Lower leg skin (tissue), 4 donors: ENCODE measurements at places on chromosomes 11 and 22. TPM values are rescaled to one million over a fixed set of nuclear protein-coding genes. Genes with fewer than 3 reads are reported as not detected.

GRCh38 chr11:130050257-130050656, 19.4 kb upstream of the APLP2 start:
- DNase-seq: no peak

GRCh38 chr11:69119190-69119589, 36.5 kb upstream of the SMIM38 start:
- no peak for DNase-seq

DNA sequence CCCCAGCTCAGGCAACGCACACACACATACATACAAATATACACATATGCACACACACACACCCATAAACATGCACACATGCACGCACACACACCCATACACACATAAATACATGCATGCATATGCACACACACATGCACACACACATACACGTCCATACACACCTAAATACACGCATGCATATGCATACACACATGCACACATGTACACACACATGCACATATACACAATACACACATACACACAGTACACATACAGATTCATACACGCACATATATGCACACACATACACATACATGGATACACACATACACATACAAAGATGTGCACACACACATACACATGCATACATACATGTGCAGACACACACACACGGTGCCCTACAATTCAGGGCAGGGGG, 496.6 kb downstream of the TBC1D22A start:
- DNase-seq: no peak

DNA sequence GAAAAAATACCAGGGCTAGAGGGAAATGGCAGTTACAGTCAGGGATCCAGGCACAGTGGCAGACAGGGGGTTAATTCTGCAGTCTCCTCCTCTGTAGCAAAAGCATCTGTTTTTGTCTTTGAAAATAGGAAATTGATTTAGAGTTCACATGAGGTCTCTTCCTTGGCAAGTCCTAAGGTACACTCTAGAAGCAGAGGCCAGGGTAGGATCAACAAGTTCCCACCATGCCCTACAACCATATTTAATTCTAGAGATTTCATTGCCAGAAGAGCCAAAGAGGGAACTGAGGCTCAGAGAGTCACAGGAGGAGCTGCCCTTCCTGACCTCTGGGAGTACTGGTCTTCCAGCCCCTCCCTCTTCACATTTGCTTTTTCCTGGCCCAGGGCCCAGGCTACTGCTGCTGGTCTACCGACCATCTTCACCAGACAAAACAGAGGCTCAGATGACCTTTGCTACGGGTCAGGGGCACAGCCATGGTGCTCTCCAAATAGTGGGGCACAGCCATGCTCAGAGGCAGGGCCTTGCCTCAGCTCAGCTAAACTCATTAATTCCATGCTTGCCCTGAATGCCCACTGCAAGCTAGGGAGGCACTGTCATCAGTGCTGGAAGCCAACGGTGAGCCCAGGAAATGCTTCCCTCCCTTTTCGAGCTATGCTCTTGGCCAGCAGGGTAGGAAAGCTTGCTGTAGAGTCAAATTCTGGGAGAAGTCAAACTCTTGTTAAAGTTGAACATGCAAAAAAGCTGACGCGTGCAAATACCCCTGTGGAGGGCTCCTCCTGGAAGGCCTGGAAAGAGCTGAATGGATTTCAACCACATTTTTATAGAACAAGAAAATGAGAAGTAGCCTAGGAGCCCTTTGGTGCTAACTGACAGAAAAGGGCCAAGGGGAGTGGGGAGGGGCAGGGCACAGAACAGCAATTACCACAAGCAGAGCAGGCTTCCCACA, 11.7 kb upstream of the CHRM4 start:
- DNase-seq: no peak

DNA sequence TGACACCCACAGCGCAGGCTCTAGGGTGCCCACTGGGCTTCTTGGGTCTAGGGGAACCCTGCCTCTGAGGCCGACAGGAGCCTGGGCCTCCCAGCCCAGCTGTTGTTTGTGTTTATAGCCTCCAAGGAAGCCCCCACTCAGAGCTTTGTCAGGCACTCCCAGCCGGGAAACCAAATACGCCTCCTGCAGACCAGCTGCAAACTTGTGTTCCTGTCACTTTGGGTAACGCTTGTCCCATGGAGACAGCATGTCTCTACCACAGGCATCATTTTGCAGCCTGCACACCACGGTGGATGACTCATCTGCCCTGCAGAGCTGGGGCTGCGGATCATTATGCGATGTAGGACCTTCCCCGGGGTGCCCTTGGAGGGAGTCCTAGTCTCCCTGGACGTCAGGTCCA, 40.6 kb upstream of the CRYBB3 start:
- no peak for DNase-seq

GRCh38 chr11:24828938-24829605, 332.2 kb downstream of the LUZP2 start:
- DNase-seq: no peak

DNA sequence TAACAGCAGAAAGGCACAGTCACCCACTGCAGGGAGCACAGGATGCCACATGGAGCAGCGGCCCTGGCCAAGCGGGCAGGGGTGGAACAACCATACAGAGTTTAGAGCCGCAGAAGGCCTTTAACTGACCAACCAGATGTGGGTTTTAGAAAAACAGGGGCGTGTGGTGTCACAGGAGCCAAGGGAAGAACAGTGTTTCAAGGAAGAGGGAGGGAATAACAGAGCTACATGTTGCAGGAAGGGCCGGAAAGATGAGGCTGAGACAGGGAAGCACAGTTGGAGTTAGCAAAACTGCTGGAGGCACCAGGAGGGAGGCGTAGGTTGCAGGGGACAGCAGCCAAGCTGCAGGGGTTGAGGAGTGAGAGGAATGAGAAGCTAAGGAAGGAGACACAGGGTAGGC, 7.8 kb upstream of the NAA40 start:
- no peak for DNase-seq

- no peak for DNase-seq
Measured at GRCh38 chr11:26830218-26830617, 108.4 kb upstream of the SLC5A12 start.

DNA sequence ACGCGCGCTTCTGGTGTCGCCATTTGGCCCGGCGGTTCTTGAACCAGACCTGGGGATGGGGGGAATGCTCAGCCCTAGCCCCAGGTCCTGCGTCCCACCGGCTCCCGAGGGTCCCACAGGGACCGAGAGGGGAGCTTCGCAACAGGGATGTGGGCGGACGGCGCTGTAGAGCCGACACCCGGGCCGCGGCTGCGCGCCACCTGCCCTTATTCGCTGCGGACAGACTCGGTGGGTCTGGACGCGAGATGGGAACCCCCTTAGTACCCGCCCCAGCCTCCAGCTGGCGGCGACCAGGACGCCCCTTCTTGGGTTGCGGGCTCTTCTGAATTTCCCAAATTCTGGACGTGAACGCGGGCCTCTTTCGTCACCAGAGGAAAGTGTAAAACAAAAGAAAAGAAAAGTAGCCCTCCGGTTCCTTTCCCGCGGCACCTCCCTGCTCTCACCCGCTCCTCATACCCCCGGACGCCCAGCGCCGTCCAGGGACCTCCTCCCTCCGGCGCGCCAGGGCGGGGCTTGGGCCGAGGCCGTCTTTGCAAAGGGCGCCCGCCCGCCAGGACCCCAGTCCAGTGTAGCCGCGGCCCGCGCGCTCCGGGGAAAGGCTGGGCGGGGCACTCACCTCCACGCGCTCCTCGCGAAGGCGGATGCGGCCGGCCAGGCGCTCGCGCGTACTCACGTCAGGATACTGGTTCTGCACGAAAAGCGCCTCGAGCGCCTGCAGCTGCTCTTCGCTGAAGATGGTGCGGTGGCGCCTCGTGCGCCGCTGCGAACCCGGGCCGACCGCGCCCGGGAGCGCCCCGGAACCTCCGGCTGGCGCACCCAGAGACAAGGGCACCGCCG, 827 bp downstream of the GSC2 start:
- DNase-seq: no peak

- no peak for DNase-seq
Measured at GRCh38 chr11:17443926-17444690, 32.5 kb downstream of the ABCC8 start.

GRCh38 chr11:122642971-122643370, 12.6 kb upstream of the UBASH3B start:
- no peak for DNase-seq

- DNase-seq: no peak
Measured at GRCh38 chr11:116833816-116834534, 3.4 kb downstream of the APOA1 start.

GRCh38 chr11:6666302-6667183, 10.9 kb upstream of the DCHS1 start:
- no peak for DNase-seq

- DNase-seq: no peak
Measured at GRCh38 chr11:57340039-57340615, 2.0 kb downstream of the P2RX3 start.

DNA sequence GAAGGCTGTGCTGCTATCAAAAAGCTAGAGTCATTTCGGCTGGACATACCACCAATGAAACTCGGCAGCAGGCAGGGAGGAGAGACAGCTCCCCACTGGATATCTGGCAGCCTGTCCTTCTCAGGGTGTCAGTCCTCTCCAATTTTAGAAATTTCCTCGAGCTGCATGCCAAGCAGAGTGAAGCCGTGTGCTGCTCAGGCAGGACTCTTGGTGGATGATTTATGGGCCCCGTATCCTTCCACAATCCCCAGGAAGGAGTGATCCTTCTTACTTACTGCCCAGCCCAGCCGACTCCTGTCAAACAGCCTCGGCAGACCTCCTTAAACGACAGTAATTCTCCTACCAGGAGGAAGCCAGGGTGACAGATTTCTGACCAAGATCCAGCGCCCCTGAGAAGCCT, 410.4 kb downstream of the TENM4 start:
- DNase-seq: no peak

DNA sequence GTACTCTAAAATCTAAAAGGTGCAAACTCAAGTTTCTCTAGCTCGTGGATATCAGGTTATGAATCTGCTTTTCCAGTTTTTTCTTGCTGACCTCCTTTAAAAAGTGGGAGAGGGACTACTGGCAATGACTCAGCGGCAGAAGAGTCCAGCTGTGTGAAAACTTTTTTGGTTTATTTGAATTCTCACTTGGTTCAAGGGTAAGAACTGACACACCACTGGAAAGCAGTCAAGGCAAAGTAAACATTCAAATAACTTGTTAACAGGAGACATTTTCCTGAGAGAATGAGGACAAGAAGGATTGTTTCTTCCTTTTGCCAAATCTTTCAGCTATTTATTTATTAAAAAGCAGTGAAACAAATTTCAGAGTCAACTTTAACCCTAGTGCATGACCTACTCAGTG, 36.1 kb downstream of the CDON start:
- no peak for DNase-seq

GRCh38 chr11:65491614-65492386, 7.0 kb upstream of the MALAT1 start:
- DNase-seq: peak; percentile 97

GRCh38 chr11:65014726-65015227, 817 bp downstream of the ARL2 start:
- DNase-seq: peak; percentile 89

- no peak for DNase-seq
Measured at GRCh38 chr11:115745066-115745465, 240.9 kb upstream of the CADM1 start.

- DNase-seq: no peak
Measured at GRCh38 chr22:49824185-49824925, 3.3 kb downstream of the BRD1 start.

- DNase-seq: peak; percentile 82
Measured at GRCh38 chr11:130473056-130473794, 24.8 kb downstream of the ADAMTS15 start.

- DNase-seq: peak; percentile 82
Measured at GRCh38 chr22:48898524-48899250, 929.0 kb downstream of the BRD1 start.

GRCh38 chr11:46352063-46352841, 5.0 kb downstream of the DGKZ start:
- DNase-seq: no peak

ACCS gene
- 7.7 TPM for total RNA-seq

FOLR3 gene
- 0.49 TPM for total RNA-seq

MPZL3 gene
- 120 TPM for total RNA-seq

TOMM22 gene
- 29.5 TPM for total RNA-seq

BCO2 gene
- total RNA-seq: 4.0 TPM

SLC37A4 gene
- 20.0 TPM for total RNA-seq

HTR3A gene
- total RNA-seq: 0.15 TPM

SCGB1D1 gene
- not detected for total RNA-seq

SPA17 gene
- 2.0 TPM for total RNA-seq

MYOD1 gene
- total RNA-seq: not detected

THY1 gene
- total RNA-seq: 0.52 TPM

MS4A15 gene
- not detected for total RNA-seq

DEFB131B gene
- total RNA-seq: not detected
